Activated CD8-positive, alpha-beta memory T cell treated with anti-CD3 and anti-CD28 coated beads for 48 hours (primary cell): ENCODE measurements at places on chromosomes 16 and 17.

GRCh38 chr17:66184392-66184791, 7.5 kb downstream of the CEP112 start:
- DNase-seq, result no peak

- DNase-seq, result no peak
These were observed 41.9 kb upstream of the MEOX1 start for GRCh38 chr17:43703630-43704029.

DNA sequence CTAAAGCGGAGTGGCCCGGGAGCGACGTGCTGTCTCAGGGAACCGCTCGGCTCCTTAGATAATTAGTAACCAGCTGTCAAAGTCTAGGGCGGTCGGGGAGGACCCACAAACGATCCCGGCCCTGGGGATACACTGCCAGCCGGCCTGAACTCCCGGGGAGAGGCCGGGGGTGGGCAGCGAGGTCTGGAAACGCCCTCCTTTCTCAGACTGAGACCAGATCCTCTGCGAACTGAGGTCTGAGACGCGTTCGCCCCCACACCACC, 1.3 kb downstream of the HNF1B start:
- DNase-seq, result no peak

DNA sequence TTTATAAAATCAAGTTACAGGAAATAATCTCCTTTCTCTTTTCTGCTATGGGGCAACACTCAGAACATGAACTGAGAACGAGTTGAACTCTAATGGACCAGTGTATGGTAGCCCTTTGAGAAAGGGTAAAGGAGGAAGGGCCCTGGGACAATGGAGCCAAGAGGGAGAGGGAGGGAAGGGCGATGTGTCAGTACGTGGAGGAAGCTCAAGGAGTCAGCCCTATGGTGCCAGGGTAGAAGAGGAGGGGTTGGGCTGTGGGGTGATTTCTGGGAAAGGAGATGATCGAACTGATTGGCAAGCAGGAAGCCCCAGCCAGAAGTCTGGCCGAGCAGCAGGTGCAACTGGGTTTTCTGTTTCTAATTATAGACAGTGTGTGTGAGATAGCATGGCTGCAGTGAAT, 4.3 kb upstream of the WIPI1 start:
- no peak for DNase-seq

DNA sequence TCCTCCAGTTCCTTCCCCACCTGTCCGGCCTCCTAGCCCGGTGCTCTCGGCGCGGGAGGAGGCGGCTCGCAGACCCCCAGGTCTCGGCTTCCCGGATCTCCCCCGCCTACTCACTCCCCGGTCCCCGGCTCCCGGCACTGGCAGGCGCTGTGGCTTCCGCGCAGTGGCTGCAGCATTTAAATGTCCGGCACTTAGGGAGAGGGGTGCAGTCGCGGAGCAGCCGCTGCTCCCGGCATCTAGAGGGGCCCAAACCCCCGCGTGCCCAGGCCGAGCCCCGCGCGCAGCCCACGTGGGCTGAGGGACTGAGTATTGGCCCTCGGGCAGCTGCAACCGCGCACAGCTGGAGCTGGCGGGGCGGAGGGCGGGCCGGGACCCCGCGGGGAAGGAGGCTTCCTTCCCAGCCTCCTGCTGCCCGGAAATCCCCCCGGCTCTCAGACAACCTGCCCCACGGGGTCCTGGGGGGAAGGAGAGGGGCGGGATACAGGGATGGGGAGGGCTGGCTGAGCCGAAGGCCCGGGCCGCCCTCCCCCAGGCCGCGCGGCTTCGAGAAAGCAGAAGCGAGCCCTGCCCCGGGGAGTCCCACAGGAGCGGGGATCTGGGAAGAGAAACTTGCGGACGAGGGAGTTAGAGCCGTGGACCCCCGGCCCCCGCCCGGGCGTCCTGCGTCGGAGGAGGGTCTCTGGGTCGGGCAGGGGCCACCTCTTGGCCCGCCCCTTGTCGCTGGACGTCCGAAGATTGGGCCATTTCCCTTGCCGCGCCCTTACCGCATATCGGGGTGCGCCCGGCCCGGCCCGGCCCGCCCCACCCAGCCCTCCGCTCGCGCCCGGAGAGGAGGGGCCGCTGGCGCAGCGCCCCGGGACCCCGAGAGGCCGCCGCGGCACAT, at the start of gene MMP25:
TSS of gene MMP25 (plus strand) at position 804 of the 883 bp plus-strand sequence. CDS start 357 bp downstream, outside the sequence.
- DNase-seq, result no peak

DNA sequence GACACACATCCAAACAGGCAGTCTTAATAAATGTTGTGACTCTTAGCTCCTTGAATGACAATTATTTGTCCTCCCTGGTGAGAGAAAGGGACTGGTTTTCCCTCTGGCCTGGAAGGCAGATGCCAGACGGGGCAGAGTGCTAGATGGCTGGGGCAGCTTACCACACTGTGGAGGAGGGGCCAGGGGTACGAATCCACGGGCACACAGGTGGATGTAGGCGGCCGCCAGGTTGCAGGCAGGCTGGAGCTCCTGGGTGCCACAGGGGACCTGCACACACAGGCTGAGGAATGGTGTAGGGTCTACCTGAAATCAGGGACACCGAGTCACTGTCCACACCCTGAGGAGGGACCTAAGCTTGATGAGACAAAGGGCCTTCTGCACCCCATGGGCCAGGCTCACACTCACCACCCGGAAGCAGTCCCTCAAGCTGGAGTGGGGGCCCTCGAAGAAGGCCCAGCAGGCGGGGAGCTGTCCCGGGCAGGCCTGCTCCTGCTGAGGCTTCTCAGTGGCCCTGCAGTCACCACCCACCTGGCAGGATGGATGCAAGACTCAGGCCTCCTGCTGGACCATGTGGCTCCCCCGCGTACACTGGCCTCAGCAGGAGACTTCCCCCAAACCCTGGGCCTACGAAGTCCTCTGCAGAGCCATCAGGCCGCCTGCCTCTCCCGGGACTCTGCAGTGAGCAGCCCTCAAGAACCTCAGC, 38.4 kb downstream of the RMI2 start:
- no peak for DNase-seq

DNA sequence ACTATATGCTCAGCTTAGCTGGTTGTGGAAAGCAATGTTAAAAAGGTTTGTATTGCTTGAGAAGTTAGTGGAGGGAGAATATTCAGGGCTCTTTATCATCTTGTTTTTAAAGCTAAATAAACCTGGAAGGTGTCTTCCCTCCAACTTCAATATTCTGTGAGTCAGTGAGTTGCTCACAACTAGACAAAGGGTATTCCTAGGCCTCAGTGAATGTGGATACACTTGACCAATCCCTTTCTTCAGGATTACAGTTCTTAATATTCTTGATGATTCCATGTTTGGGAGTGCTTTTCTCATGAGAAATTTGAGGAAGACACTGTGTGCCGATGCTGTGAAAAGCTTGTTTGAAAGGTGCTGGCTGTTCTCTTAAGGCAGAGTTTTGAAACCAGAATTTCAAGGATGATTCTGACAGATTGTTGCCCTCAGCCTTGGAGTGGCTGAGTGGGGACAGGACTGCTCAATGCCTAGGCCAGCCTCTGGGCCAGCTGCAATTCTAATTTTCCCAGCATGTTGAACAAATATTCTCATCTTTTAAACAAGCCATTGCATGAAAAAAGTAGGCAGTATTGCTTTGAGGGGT, 30.1 kb downstream of the MAP2K4 start:
- no peak for DNase-seq

DNA sequence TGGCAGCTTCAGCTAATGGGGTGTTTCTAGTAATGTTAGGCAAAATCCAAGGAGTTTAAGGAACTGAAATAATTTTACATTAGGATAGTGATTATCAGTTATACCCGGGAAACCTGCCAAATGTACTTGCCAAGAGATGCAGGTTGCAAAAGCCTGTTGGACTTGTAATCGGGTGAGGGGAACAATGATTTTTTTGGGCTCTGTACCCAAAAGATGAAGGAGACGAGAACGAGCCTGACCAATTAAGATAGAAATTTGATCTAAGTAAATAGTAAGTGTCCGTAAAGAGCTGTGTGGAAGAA, 56.3 kb upstream of the ARL4D start:
- no peak for DNase-seq

- no peak for DNase-seq
These were observed 78.5 kb downstream of the RAB11FIP4 start for GRCh38 chr17:31469959-31470358.

GRCh38 chr16:88078111-88078775, 127.0 kb downstream of the BANP start:
- no peak for DNase-seq

- no peak for DNase-seq
These were observed 4.4 kb upstream of the RAB26 start for GRCh38 chr16:2143878-2144485.

DNA sequence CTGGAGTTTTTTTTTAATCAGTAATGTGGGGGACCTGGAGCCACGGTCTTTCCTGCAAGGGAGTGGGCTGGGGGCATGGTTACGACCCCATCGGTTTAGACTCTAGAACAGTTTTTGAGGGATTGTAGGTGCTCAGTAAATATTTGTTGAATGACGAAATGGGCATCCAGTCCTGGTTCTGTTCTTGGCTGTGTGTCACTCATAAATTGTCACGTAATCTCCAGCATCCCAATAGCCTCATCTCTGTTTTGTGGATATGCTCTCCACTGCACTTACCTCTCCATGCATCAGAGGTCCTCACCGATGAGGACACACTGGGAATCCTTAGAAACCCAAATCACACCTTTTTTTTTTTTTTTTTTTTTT, 497 bp upstream of the SLC38A7 start:
- DNase-seq, result no peak

- DNase-seq, result no peak
These were observed 27.4 kb upstream of the TNS4 start for GRCh38 chr17:40528692-40529417.

GRCh38 chr16:66039793-66040192, 326.7 kb upstream of the CDH5 start:
- no peak for DNase-seq

- no peak for DNase-seq
These were observed 72.3 kb downstream of the TANGO6 start for GRCh38 chr16:68915589-68915988.

DNA sequence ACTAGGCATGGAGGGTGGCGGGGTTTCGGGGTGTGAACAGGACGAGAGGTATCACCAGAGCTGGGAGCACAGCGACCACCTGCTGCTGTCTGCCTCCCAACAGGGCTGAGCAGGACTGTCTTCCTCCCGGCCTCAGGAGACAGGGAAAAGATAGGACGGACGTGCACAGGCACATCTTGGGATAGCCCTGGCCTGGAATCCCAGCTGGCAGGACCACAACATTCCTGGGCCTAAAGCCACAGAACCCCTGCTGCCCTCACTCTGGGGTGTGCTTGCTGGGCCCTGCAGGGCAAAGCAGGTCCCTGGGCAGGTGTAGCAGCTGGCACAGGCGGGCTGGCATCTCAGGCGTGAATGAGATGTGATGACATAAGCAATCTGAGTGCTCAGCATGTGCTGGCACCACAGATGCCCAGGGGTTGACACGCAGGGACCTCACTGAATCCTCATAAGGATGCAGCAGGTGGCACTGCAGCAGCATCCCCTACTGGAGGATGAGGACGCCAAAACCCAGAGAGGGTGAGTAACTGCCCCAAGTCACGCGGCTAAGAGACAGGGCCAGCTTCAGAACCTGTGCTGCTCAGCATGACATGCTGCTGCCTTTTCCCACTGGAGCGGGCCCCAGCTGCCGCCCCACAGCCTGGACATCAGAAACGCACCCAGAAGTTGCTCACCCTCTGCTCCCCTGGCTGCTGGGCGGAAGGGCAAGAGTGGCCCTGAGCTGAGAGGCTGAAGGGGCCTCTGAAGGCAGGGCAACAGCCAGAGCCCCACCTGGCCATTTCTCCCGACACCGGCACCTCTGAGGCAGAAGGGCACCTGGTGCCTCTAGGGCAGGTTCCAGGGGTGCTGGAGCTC, 7.1 kb downstream of the CORO7 start:
- no peak for DNase-seq

DNA sequence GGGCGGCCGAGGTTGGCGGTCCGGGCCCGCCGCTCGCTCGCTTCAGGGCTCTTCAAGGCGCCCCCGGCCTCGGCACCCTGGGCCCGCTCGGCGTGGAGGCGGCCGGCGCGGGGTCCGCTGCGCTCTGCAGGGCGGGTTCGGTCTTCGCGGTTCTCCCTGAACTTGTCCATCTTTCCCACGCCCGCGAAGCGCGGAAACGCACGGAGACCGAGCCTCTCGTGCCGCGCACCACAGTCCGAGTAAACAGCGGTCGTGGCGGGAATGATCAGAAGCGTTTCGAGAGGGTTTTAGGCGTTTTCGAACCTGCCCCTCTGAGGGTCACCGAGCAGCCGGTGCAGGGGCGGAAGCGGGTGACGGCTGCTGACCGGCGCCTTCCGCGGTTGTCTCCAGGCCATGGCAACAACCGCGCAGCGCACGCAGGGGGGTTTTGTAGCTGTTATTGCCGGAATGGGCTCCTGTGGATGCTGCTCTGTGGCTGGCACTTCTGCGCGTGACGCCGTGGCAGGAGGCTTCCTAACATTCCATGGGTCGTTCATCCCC, 414 bp downstream of the NARF start:
- DNase-seq, result no peak

- no peak for DNase-seq
These were observed 150.5 kb downstream of the KATNIP start for GRCh38 chr16:27700304-27700995.

- no peak for DNase-seq
These were observed 5.9 kb downstream of the NDUFAB1 start for GRCh38 chr16:23590181-23590580.

GRCh38 chr16:397736-398332, 835 bp downstream of the NME4 start:
- DNase-seq, result no peak

DNA sequence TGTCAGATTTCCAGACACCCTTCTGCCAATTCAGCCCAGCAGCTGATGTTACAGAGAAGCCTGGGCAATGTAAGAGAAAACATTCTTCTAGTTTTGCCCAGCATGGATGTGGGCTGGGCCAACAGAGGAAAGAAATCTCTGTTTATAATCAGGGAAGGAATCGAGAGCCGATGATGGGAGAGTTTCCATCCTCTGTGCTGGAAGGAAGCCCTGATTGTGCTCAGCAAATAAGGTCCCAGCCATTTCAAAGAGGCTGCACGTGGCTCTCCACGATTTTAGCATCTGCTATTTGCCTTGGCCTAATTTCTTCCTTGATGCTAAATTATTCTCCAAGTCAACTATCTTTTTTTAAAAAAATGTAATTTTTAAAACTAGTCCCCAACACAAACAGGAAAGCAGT, 70.0 kb downstream of the IRX6 start:
- no peak for DNase-seq

DNA sequence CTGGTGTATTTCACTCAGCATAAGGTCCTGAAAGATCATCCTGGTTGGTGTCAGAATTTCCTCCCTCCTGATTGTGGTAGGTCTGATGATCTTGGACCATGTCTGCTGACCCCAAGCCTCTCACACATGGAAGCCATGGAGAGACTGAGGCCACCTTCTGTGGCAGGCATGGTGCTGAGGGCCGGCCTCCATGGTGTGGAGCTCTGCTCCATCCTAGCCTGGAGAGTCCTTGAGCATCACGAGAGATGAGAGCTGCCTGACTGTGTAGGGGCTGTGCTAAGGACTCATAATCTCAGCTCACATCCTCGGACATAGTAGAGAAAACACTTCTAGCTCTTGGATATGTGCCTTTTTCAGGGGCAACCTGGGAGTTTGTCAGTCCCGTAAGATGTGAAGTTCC, 40.6 kb downstream of the MPRIP start:
- DNase-seq, result no peak

DNA sequence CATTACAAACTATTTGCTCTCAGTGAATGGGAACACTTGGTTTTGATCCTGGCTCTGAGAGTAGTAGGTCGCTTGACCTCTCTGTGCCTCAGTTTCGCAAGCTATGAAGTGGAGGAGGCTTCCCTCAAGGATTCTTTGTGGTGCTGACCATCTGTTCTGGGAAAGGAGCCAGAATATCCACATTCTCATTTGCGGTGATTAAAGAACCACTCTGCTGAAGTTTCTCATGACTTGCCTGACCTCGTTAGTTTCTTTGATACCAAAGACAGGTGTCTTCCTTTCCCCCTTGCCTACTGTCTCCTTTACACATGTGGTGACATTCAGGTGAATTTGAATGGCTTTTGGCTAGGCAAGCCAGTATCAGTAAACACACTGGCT, 116.0 kb downstream of the SNX29 start:
- DNase-seq, result no peak
